ENCODE measurements at places on chromosomes 7 and 10.
A peak's percentile ranks its signal among the peaks of the same experiment; 100 is the strongest.

- peak; percentile 17 for DNase-seq
Observed at GRCh38 chr10:105974803-105975456, 1189.6 kb downstream of the SORCS1 start.

- no peak for DNase-seq
Observed at GRCh38 chr7:155882596-155882995, 70.3 kb upstream of the SHH start.

DNA sequence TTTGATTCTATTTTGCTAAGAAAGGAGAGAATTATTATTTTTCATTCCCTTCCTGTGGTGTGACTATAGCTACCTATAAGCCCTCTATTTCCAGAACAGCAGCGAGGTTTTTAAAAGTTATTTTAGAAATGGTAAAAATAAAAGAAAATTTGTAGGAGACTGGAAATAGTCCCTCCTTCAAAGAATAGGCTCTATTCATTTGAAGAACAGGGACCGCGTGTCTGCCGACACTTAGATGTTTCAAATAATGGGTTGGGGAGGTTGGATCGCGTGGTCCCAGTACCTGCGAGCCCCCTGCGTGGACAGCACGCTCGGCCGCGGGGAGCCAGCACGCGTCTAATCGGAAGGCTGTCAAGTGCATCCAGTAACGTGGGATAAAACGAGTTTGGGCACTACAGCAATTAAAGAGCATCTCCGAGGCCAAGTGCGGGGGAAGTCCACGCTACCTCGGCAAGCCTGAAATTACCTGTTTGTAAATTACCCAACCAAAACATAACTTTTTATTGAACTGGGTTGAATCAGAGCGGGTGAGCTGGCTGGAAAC, 1.0 kb downstream of the CACNA2D1 start:
- no peak for DNase-seq

DNA sequence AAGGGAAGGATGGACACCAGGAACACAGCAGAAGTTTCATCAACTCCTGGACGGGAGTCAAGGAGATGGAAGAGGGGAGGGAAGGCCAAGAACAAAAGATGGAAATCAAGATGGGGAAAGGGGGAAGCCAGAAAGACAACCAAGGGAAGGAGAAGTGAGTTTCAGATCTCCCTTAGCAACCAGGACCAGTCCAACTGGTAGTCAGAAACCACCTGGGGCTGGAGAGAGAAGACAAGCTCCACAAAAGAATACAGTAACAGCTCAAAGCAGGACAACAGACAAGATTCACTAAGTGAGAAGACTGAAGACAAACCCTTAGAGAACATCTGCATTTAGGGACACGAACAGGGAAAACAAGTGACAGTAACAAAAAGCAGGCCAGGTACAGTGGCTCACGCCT, 30.6 kb downstream of the CDCA7L start:
- DNase-seq, result no peak

GRCh38 chr7:37663693-37664092, 19.9 kb upstream of the GPR141 start:
- no peak for DNase-seq

DNA sequence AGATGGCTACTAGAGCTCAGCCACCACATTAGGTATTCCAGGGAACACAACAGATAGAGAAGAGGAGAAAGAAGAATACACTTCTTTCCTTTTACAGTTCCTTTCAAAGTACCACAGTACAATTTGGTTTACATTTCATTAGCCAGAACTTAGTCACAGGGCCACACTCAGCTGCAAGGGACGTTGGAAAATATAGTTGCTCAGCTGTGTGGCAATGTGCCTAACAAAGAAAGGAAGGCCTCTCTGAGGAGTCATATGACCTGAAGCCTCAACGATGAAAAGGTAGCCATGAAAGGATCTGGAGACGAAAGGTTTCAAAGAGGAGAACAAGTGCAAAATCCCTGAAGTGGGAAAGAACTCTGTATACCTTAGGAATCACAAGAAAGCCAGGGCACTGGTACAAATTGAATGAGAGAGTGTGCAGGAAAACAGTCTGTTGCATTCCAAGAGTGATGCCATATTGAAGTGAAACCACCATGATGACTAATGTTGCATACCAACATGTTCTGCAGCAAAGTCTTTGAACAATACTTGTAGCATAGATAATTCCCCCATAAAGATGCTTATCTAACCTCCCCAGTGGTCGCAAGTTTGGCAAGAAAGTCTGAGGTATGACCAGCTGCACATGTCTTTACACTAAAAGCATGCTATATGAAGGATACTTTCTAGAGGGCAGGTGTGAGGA, 278.9 kb downstream of the HPSE2 start:
- no peak for DNase-seq

DNA sequence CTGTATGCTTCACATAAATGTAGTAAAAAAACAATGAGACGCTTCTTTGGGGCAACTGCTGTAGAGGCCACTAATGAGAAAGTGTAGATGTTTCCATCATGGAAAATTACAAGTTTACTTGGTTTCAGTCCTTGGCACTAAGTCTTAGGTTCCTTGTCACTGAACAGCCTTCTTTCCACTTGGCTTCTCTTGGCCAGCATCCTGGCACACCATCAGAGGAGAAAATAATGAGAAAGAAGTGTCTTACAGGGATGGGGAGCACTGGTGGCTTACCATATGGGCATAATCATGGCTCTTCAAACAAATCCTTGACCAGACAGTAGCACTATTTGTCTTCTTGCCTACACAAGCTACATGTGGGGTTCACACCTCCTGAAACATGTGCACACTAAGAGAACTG, 22.5 kb upstream of the SH3PXD2A start:
- DNase-seq, result no peak

DNA sequence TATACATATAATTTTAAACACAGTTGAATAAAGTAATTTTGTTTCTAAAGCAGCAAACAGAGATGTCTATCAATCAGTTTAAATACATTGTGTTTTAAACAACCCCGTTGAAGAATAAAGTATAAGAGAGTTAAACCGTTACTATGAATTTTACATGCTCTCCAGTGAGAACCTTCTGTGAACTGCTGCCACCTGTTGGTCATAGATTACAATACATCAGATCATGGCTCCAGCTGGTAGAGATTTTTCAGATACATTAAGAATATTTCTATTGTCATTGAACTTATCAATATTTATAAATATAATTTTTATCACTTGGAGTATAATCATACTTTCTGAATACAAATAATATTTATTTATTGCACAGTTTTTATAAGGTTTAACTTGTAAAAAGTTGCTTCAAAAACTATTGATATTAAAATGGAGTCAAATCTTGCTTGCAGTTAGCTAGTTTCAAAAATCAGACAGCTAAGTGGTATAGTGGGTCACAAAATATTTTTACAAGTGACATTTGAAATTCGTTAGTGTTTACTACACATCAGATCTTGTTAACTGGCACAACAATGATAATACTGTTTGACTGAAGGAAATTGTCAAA, 561.2 kb upstream of the PHF14 start:
- DNase-seq, result no peak
